OCI-M1 (cell line): ENCODE measurements at places on chromosomes 3 and 15.

- DNase-seq, result no peak
These were observed 7.3 kb upstream of the SEMA3F start for GRCh38 chr3:50147861-50148260.

DNA sequence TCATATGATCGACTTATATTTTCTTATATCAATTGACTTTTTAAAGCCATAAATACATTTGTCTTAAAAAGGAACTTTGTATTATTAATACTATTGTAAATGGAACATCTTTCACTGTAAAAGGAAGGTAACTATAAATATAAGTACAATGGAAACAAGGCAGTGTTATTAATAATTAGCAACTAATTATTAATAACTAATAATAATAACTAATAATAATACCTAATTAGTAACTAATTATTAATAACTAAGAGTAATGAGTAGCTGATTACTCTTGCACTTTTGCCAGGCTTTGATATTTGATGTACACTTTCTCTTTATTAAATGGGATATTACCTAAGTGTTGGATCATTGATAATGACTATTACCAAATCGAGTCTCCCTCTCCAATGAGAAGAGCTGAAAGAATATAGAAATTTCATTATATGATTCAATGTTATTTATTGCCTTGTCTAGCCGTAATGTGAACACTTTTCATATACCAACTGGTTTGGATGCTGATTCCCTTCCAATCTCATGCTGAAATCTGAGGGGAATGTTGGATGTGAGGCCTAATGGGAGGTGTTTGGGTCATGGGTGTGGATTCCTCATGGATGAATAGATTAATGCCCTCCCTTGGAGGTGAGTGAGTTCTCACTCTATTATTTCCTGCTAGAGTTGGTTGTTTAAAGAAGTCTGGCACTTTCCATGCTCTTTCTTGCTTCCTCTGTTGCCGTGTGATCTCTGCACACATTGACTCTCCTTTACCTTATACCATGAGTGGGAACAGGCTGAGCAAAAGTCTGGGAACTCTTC lies 202.1 kb upstream of the ZBTB20 start:
- DNase-seq, result no peak

GRCh38 chr3:107704477-107704876 lies 181.7 kb downstream of the BBX start:
- DNase-seq, result no peak

DNA sequence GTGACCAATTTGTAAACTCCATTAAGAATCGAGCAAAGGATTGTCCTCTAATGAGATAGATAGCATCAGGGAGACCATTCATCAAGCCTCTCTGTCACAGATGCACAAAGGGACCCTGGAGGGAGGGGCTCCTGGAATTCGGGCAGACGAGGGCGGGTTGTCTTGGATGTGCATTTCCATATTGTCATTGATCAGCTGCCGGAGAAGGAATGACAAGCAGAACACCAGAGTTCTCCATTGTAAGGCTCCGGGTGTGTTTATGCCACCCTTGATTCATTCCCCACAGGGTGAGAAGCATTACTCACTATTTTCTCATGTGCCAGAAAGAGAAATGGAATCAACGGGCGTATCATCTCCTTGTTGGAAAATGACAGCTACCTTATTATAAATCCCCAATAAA lies 167.5 kb downstream of the EBLN2 start:
- DNase-seq, result no peak

DNA sequence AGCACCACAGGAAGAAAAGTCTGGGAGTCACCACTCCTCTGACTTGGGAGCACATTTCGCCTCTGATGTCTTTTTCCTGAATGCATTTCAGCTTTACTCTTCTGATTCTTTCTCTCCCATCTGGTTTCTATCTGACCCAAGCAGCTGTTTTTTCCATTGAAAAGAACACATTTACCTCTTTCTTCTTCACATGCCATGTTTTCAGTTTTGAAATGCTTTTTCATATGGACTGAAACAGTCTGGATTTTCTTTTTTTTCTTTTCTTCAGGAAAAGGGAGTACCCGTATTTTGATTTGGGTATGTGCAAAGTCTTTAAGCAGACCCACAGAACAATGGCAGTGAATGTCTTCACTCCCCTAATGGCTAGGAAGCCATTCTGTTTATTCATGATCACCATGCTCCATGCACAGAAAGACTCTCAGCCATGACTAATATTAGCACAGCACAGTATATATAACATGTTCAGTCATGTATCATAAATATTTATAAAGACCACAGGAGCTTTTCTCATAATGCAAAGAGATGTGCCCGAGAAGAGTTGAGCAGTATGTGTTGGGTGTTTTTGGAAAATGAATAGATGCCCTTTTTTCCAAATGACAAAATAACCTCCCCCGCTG lies 82.7 kb upstream of the LRIG1 start:
- no peak for DNase-seq

- DNase-seq, result peak; percentile 30
These were observed 70.5 kb upstream of the CCDC39 start for GRCh38 chr3:180749796-180750195.

DNA sequence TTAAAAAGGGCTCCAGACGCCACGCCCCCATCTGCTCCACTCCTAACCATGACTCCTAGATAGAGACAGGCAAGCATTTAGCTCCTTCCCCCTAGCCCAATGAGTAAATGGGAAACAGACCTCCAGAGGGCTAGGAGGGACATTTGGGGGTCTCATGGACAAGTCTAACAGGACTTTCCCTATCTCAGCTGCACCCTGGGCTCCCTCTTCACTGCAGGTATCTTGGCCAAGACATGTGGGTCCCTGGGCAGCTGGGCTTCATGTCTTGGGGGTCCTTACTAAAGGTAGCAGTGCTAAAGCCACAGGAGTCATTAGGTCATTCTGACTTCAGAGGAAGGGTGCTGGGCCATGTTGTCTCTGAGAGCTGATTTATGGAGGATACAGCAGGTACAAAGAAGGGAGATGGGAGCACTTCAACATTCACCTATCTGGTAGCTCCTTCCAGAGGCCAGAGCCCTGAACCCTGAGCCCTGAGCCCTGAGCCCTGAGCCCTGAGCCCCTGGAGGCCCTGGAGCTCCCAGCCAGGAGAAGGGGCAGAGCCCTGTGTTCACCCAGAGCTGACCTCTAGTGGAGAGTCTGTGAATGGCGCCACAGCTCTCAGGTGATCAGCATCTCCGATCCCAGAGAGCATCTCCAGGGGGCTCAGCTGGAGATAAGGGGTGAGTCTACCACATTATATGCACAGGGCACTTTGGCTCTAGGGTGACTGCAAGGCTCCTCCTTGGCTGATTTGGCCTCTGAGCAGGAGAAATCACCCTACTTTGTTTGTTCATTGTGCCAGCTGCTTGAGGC lies 40.1 kb upstream of the EPHB1 start:
- peak; percentile 57 for DNase-seq

- DNase-seq, result peak; percentile 5
These were observed 230.4 kb downstream of the ADAMTS17 start for GRCh38 chr15:100111125-100112060.

DNA sequence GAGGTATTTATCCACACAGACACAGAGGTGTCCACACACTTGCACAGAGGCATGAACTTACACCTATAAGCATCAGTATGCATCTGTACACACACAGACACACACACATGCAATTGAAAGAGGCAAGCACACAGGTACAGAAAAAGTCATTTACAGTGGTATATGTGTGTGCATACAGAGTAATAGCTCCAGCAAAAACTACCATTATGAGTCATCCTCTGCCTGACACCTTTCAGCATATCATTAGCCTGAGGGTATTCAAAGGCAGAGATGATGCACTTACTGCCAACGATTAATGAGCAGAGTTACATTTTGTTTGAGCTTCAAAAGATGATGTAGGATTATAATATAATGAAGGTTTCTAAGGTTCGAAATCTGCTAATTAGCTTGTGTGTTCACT lies 100.3 kb upstream of the TPRG1 start:
- no peak for DNase-seq

GRCh38 chr3:141326626-141327025 lies 41.7 kb upstream of the ZBTB38 start:
- DNase-seq, result no peak

DNA sequence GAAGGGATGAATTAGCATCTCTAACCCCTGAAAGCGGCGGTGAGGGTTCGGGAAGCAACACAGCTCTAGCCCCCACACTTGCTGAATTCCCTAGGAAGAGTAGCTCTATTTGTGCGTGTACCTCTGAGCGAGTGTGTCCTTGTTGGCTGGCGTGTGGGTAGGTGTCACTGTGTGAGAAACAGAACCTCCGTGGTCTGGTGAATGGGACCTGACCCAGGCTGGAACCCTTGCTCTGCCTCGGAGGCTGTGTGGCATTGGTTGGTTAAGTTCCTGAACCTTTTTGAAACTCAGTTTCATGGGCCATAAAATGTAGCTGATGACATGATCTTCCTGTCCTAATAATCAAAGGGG lies 414 bp upstream of the TMEM115 start:
- no peak for DNase-seq

DNA sequence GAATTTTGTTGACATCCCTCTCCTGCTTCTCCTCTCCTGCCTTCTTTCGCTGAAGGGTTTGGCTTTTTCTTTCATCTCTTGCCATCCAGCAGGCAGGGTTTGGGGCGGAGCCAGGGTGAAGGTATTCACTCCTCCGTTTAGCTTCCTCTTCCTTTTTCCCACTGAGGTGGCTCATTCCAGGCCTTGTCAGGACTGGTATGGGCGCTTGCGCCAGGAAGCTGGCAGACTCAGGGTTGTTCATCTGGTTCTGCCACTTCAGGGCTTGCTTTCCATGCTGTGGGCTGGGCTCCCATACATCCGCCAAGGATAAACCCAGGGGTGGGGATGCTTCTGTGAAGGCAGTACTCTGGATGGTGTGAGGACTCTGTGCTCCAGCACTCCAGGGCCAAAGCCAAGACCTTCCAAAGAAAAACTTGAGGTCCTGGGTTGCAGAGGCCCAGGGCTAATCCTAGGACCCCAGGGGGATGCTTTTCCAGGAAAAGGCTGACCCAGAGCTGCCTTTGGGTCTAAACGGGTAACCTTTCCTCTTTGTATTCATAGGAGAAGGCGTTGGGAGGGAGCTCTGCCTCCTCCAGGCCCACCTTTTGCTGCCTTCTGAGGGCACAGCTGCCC lies 7.7 kb upstream of the AMOTL2 start:
- no peak for DNase-seq

GRCh38 chr15:66722757-66723540 lies 20.9 kb downstream of the SMAD6 start:
- no peak for DNase-seq

GRCh38 chr3:13269711-13270378 lies 150.3 kb downstream of the NUP210 start:
- no peak for DNase-seq

- DNase-seq, result no peak
These were observed 76.8 kb downstream of the SMAD3 start for GRCh38 chr15:67142092-67142766.

DNA sequence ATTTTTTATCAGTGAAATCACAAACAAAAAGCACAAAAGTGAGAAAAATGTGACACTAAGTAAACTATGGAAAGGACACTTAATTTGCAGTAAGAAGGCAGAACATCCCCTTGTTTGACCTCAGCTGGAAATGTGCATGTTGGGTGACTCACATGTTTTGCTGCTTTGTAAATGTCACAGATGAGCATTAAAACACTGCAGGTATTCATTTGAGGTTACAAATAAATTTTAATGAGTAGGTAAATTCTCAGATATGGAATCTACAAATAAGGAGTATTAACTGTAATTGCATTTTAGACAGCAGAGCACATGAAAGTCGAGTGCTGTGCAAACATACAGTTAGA lies 20.3 kb downstream of the CHMP2B start:
- no peak for DNase-seq

- DNase-seq, result no peak
These were observed 8.7 kb downstream of the HYPK start for GRCh38 chr15:43808960-43809678.

DNA sequence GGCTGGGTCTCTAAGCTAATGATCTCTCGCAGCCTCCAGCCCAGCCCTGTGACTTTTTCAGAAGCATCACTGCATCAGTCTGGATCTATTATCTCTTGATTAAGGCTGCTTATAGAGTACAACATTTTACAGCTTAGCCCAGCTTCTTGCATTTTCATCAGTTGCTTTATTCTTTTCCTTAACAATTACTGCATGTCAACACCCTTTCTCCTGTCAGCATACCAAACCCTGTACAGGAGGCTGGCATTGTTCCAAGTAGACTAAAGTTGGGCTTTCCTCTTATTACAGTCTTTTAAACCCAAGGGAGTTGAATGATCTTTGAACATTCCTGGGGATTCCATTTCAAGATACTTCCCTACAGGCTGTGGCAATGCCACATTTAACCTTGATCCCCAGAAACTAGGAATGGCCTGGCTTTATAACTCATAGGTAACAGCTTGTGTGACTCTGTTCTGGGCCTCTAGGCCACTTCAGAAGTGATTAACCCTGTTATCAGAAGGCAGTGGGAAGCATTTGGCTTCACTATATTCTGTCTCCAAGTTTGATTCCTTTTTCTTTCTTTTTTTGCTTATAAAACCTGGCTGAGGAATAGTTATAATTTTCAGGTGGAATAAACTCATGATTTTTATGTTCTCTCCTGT lies 182.9 kb downstream of the KCNMB2 start:
- DNase-seq, result peak; percentile 14

GRCh38 chr15:74790080-74790916 lies 8.4 kb downstream of the CSK start:
- DNase-seq, result peak; percentile 88

GRCh38 chr15:37076543-37076942 lies 23.8 kb downstream of the MEIS2 start:
- no peak for DNase-seq

DNA sequence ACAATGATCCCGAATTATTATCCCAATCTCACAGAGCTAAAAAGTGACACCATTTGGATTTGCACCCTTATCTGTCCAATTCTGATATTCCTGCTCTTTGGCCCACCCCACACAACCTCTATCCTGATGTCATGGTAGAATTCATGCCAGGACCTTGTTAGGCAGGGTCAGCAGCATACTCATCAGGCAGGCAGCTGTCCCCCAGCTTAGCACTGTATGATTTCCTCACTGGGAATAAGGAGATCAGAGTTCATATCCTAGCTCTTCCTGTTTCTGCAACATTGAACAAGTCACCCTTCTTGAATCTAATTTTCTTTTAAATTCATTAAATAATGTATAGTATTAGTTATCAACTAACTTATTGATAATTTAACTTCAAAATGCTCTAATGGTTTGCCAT lies 12.0 kb upstream of the C3orf80 start:
- no peak for DNase-seq

GRCh38 chr15:83462026-83462425 lies 14.9 kb downstream of the SH3GL3 start:
- DNase-seq, result no peak

DNA sequence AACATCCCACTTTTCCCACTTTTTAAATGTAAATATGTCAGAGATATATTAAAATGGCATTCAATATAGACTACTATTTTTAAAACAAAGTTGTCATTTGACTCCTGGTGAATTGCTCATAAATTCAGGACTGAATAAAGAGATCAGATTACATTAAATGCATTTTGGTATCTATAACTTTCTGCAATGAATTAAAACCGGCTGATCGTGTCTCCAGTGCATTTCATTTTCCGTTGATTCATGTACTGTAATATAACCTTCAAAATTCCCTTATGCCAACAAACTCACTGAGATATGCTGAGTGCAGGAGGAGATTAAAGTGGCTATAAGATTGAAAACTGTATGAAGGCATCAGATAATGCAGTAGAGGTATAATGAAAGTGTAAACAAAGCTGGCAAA lies 361.1 kb upstream of the CDIN1 start:
- DNase-seq, result no peak

- no peak for DNase-seq
These were observed 34.5 kb downstream of the OSBPL10 start for GRCh38 chr3:31946484-31947081.

- no peak for DNase-seq
These were observed 192.8 kb upstream of the TBC1D5 start for GRCh38 chr3:17935222-17935621.
